ENCODE measurements at places on chromosomes 2 and 18. TPM values are rescaled to one million over a fixed set of nuclear protein-coding genes. Genes with fewer than 3 reads are reported as not detected.

Gene KATNAL2
- 1.6 TPM for total RNA-seq

Gene CABLES1
- 0.72 TPM for total RNA-seq

Gene POLR1B
- total RNA-seq, result 23.8 TPM

Gene PRKAG3
- total RNA-seq, result not detected

Gene UBXN2A
- total RNA-seq, result 7.9 TPM
